ENCODE measurements at places on chromosomes 11 and 22. TPM values are rescaled to one million over a fixed set of nuclear protein-coding genes. Genes with fewer than 3 reads are reported as not detected.

- no peak overlapping the region for H3K27ac ChIP-seq
- peaks cover 22% of the 10 kb centered on the region for H3K4me1 ChIP-seq
- no peaks in the 10 kb centered on the region for H3K27me3 ChIP-seq
- no peak overlapping the region for H3K4me3 ChIP-seq
- no peak for DNase-seq
Observed at GRCh38 chr11:35013514-35014233, 97.3 kb downstream of the PDHX start.

PRG3 gene
- not detected for total RNA-seq

- no peak overlapping the region for H3K27ac ChIP-seq
- no peaks in the 10 kb centered on the region for H3K4me1 ChIP-seq
- H3K27me3 ChIP-seq = no peaks in the 10 kb centered on the region
- no peaks in the 10 kb centered on the region for H3K36me3 ChIP-seq
- DNase-seq = no peak
Observed at GRCh38 chr11:132352497-132352896, 982.1 kb downstream of the NTM start.

- H3K27me3 ChIP-seq = no peaks in the 10 kb centered on the region
- no peak overlapping the region for H3K27ac ChIP-seq
- no peak for DNase-seq
- H3K4me1 ChIP-seq = peaks cover 5% of the 10 kb centered on the region
Observed at GRCh38 chr11:123055191-123055901, 6.6 kb downstream of the HSPA8 start.

- H3K36me3 ChIP-seq = no peaks in the 10 kb centered on the region
- no peaks in the 10 kb centered on the region for H3K4me1 ChIP-seq
- H3K27ac ChIP-seq = no peak overlapping the region
- no peak overlapping the region for H3K4me3 ChIP-seq
- no peak for DNase-seq
- H3K27me3 ChIP-seq = no peaks in the 10 kb centered on the region
Observed at GRCh38 chr11:124872741-124873140, 7.5 kb downstream of the ROBO3 start.

PDE2A gene
- total RNA-seq = 0.15 TPM

CHRNA10 gene
- total RNA-seq = 0.33 TPM

GRCh38 chr11:76347466-76347865 is 33.5 kb downstream of the THAP12 start:
- DNase-seq = peak; percentile 49
- no peak overlapping the region for H3K4me3 ChIP-seq
- no peak overlapping the region for H3K27ac ChIP-seq

Measured in SJCRH30 (cell line).